ENCODE measurements at places on chromosomes 11 and 22. TPM values are rescaled to one million over a fixed set of nuclear protein-coding genes. Genes with fewer than 3 reads are reported as not detected.

- DNase-seq, result peak; percentile 67
Observed at GRCh38 chr22:40491990-40492631, 121.7 kb downstream of the SGSM3 start.

GRCh38 chr11:43835104-43835503, 45.5 kb upstream of the ALKBH3 start:
- no peak for DNase-seq

- DNase-seq, result peak; percentile 10
Observed at GRCh38 chr11:96015906-96016565, 92.1 kb upstream of the MTMR2 start.

DNA sequence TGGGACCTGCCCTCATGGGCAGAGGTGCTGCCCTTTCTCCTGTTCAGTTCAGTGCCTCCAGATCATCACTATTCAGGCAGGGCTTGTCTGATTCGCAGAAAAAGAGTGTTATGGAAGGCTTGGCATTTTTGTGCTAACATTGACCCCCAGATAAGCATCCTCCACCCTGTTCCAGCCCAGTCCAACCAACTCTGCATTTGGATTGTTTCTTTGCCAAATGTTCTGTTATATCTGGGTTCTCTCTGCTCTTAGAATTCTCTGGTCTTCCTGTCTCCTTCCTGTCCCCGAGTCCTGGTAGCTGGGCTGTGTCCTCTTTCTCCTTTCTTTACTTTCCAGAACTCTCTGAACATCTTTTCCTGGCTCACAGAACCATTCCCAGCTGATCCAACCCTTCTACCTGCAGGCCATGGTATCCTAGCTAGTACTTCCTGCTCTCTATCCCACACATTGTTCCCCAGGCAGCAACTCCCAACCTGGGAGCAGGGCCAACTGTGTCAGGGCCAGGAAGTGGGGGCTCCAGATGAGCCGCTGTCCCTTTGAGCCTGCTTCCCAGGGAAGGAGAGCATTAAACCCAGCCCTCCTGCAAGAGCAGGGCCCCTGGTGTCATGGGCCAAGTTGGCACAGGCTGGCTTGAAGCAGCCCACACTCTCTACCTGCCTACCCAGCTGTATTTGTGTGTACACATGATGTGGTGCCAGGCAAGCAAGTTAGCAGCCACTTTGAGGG, 280.7 kb upstream of the CADM1 start:
- no peak for DNase-seq

DNA sequence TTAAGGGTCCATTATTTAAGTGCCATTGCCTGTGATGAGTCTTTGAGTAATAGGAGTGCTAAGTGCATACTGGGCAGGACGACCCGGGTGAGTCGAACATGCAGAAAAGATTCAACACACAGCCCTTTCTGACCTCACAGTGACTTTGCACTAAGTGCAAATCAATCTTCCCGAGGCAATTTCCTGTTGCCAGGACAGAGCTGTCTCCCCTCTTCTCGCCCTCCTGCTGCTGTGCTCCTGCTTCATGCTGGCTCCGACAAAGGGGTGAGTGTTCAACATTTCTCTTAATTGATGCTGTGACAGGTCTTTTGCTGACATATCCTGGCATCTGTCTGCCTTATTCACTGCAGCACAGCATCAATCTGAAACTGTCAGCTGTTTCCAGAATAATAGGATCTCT, 42.0 kb downstream of the MCHR1 start:
- no peak for DNase-seq

- DNase-seq, result no peak
Observed at GRCh38 chr11:20049231-20049630, 111.0 kb downstream of the DBX1 start.

DNA sequence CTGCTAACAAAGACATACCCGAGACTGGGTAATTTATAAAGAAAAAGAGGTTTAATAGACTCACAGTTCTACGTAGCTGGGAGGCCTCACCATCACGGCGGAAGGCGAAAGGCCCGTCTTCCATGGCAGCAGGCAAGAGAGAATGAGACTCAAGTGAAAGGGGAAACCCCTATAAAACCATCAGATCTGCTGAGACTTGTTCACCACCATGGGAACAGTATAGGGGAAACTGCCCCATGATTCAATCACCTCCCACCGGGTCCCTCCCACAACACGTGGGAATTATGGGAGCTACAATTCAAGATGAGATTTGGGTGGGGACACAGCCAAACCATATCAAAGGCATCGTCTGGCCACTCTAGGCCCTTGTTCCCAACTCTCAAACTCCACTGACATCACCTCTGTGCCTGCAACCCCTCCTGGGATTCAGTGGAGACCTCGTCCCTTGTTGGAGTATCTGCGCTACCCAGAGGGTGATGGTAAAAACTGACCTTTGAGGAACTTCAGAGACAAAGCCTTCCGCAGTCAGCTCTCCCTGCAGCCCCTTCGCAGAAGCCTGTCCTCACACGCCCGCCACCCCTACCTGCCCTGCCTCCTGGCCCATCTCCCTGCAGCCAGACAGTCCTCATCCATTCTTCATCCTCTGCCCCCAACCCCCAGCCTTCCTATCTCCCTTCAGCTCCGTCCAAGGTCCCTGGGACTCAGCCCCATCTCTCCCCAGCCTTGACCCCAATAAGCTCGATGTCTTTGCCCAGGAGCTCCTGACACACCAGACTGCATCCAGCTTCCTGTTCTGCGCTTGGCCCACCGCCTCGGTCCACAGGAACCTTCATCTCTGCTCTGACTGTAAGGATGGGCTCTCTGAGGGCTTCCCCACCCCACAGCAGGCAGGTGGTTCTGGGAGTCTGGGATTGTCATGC, 15.8 kb downstream of the CCND1 start:
- no peak for DNase-seq

- no peak for DNase-seq
Observed at GRCh38 chr11:20547411-20547810, 52.0 kb upstream of the SLC6A5 start.

- DNase-seq, result no peak
Observed at GRCh38 chr11:12063251-12063650, 47.1 kb upstream of the MICAL2 start.

OR8D1 gene
- not detected for total RNA-seq

SOX6 gene
- total RNA-seq, result not detected

GRCh38 chr11:35173616-35174566, 34.9 kb downstream of the CD44 start:
- DNase-seq, result no peak

DNA sequence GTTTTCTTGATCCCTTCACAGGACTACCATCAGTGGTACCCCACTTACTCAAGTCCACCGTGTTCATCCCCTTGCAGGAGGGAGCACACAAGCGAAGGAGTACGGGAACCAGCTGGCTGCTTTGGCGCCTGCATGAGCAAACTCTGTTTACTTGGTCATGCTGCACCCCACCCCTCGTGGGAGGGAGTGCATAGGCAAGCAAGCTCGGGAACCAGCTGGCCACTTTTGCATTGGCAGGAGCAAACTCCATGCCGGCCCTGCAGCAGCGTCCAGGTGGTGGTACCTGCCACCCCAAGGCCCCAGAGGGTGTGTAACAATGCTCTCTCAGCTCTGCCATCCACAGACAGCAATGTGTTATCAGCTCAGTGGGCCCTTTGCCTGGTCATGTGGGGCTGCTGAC, 737.8 kb downstream of the FAM181B start:
- no peak for DNase-seq

CLCF1 gene
- total RNA-seq, result 6.0 TPM

PDE3B gene
- 106 TPM for total RNA-seq

C1QTNF5 gene
- total RNA-seq, result not detected

LRRN4CL gene
- not detected for total RNA-seq

GRCh38 chr11:36328966-36329673, 33.0 kb downstream of the PRR5L start:
- no peak for DNase-seq

GRCh38 chr11:47328449-47329390, 23.8 kb downstream of the MYBPC3 start:
- no peak for DNase-seq

ZP1 gene
- 0.20 TPM for total RNA-seq

- no peak for DNase-seq
Observed at GRCh38 chr11:119739975-119740374, 11.0 kb upstream of the NECTIN1 start.

GRCh38 chr22:46367707-46368191, 32.2 kb downstream of the TRMU start:
- peak; percentile 58 for DNase-seq

MS4A1 gene
- total RNA-seq, result 0.82 TPM

- no peak for DNase-seq
Observed at GRCh38 chr11:128572965-128573364, 14.4 kb downstream of the ETS1 start.

DNA sequence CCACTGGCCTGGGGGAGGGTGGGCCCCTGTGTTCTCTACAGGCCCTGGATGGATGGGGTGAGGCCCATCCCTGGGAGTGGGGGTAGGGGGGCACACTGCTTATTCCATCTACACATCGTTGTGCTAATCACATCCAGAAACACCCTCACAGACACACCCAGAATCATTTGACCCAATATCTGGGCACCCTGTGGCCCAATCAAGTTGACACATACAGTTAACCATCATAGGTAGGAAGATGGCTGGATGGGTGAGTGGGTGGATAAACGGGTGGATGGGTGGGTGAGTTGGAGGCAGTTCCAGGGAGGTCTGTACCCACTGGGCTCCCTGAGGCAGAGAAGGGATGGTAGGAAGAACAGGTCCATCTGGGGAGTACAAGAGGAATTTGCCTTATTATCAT, 81.3 kb upstream of the LINC01488 start:
- DNase-seq, result no peak

GRCh38 chr11:22699388-22699787, 33.0 kb downstream of the GAS2 start:
- DNase-seq, result no peak

GRCh38 chr22:33917744-33918406, 2.4 kb downstream of the LARGE1 start:
- DNase-seq, result no peak

PIWIL4 gene
- total RNA-seq, result 1.4 TPM

DNA sequence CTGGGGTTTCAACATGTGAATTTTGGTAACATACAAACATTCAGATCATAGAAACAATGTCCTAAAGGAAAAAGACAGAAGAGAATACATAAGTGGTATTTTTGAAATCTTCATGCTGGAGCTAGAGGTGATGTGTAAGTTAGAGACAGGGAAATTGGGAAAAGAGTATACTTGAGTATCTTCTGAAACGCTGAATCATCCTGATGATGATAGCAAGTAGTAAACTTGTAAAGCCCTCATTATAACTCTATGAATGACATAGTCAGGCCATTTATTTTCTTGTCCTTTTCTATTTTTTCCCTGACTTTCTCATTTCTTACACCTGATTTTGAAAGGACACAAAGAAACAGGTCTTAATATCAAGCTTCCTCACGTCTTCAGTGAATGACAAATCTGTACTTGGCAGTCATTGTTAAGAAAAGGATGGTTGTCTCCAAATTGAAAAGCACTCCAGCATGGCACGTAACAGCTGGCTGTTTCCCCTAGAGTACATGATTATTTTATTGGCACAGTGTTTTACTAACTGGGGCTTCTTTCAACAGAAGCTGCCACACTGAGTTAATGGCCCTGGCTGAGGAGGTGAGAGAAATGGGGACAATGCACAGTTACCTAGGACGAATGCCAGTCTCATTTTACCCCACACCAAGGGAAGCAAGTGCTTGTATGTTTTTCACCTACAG, 140.7 kb upstream of the CTSC start:
- DNase-seq, result no peak

GRCh38 chr11:116853461-116854073, 16.1 kb upstream of the APOA1 start:
- peak; percentile 54 for DNase-seq

C11orf65 gene
- 0.30 TPM for total RNA-seq

- DNase-seq, result no peak
Observed at GRCh38 chr22:17717708-17718107, 56.6 kb downstream of the BID start.

TTC36 gene
- 0.56 TPM for total RNA-seq

DNA sequence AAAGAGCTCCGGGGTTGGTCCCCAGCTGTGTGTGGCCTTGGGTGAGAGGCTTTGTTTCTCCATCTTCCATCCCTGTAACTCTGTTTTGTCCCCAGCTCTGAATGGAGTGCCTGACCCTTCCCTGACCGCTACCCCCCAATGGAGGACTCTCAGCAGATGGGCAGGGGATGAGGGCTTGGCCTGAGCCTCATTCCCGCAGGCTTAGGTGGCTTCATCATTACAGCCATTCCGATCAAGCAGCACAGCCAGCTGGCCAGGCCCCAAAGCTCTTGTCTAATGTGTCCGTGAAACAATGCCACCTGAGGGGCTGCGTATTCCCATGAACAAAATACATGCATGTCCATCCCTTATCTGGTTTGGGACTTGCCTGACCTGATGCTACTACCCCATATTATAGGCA, 3.9 kb upstream of the CDC42EP2 start:
- DNase-seq, result no peak

DNA sequence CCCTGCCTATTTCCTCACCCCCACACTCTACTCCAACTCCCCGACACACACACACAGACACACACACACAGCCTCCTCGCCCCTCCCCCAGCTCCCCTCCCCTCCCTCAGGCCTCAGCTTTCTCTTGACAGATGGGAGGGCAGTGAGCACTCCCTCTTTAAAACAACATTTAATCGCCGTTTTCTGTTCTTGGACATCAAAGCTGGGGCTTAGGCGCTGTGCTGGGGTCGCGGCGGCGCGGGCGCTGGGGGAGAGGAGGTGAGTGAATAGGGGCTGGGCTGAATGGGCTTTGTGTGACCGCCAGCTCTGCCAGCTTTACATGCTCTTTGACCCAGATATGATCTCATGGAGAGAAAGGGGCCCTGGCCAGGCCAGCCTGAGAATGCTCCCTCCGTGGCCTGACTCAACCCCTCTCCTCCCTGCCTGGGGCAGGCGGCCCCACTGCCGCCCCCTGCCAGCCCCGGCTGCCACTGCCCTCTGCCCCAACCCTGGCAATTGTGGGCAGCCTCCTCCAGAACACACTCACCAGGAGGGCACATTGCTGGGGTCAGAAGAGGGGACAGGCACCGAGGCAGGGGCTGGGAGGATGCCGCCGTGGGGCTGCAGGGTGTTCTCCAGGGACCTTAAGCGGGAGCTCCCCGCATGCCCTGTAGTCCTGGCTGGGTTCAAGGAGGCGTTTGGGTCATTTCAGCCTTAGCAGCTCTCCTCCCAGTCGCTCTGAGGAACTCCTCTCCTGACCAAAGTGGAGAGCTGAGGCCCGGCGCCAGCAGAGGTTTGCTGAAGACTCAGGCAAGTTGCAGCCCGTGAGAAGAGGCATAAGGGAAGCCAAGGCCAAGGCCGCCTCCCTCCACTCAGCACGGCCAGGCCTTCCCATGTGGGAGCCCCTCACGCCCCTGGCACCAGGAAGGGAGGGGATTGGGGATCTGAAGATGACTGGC, 38.3 kb upstream of the NNMT start:
- DNase-seq, result no peak

GRCh38 chr11:77095551-77096490, 6.8 kb upstream of the OMP start:
- DNase-seq, result no peak

GDPD4 gene
- not detected for total RNA-seq

DNA sequence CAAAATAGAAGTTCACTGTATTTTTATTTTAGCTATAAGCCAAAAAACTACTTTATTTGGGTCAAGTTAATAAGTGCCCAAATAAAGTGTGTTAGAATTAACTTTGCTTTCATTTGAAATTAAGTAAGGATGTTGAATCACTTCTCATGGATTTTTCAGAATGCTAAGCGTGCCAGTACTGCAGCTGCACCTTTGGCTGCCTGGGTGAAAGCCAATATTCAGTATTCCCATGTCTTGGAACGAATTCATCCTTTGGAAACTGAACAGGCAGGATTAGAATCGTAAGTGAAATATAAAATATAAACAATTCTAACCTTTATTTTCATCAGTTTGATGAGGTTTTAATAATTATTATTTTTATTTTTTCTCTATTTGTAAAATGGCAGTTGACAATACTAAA, 113.6 kb downstream of the DYNC2H1 start:
- no peak for DNase-seq

TRIM5 gene
- 8.0 TPM for total RNA-seq

- peak; percentile 79 for DNase-seq
Observed at GRCh38 chr22:22692707-22693530, 48.5 kb downstream of the GGTLC2 start.

Measured in CD4-positive, alpha-beta T cell (primary cell).